ENCODE measurements at places on chromosomes 5 and 9.
A peak's percentile ranks its signal among the peaks of the same experiment; 100 is the strongest.

DNA sequence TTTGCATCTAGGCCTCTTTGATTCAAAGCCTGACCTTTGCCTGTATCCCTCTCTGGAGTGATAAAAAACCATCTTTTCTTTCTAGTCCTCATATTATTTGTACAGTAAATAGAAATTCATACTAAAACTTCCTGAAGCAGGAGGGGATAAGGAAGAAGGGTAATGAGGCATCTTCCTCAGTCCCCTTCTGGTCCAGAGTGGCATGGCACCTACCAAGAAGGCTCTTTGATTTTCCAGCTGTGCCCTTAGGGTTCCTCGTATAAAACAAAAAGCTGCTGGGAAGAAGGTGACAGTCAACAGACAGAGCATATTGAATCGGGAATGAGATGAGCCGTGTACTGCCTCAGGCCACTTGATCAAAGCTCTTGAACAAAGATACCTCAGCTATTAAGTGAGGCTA is 71.9 kb upstream of the SPDL1 start:
- no peak for DNase-seq

- DNase-seq = no peak
Measured at GRCh38 chr9:79287708-79288290, 284.0 kb upstream of the TLE4 start.

GRCh38 chr5:68332080-68332451 is 116.5 kb downstream of the PIK3R1 start:
- no peak for DNase-seq

GRCh38 chr9:79220666-79221065 is 351.1 kb upstream of the TLE4 start:
- DNase-seq = peak; percentile 61

DNA sequence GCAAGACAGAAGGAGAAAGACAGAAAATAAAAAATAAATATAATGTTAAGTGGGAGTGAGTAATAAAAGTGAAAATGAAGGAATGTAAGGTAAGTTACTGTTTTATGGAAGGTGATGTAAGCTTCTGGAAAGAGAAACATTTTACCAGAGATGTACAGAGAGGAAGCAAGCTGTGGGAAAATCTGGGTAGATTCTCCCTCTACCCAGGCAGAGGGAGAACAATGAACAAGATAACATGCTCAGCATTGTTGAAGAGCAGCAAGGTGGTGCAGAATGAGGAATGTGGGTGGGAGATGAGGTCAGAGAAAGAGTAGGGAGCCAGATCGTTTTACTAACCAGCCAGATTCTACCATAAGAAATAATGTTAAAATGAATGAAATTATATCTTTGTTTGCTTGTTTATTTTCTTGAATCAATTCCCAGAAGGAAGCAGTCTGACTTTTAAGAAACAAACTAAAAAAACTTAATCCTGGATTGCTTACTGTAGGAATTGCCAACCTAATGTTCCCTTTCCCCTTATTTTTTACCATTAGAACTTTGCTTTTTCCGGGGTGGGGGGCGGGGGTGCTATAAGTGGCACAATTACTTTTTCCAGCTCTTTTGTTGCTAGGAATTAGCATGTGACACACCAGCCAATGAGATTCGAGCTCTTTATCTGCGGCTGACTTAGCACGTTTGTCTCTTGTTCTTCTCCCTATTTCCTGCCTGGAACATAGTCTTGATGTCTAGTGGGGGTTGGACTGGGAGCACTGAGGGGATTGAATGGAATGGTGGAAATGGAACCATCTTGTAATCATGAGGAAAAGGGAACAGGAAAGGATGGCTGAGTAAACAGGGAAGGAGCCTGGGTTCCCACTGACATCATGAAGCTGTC is 356.7 kb downstream of the TMEM167A start:
- no peak for DNase-seq

GRCh38 chr9:87322840-87323635 is 174.6 kb upstream of the DAPK1 start:
- DNase-seq = peak; percentile 9

- no peak for DNase-seq
Measured at GRCh38 chr9:114193090-114193489, 37.8 kb downstream of the COL27A1 start.

GRCh38 chr5:110401881-110402280 is 324.6 kb downstream of the TMEM232 start:
- peak; percentile 38 for DNase-seq

- DNase-seq = no peak
Measured at GRCh38 chr5:173726846-173727557, 110.6 kb upstream of the BOD1 start.

DNA sequence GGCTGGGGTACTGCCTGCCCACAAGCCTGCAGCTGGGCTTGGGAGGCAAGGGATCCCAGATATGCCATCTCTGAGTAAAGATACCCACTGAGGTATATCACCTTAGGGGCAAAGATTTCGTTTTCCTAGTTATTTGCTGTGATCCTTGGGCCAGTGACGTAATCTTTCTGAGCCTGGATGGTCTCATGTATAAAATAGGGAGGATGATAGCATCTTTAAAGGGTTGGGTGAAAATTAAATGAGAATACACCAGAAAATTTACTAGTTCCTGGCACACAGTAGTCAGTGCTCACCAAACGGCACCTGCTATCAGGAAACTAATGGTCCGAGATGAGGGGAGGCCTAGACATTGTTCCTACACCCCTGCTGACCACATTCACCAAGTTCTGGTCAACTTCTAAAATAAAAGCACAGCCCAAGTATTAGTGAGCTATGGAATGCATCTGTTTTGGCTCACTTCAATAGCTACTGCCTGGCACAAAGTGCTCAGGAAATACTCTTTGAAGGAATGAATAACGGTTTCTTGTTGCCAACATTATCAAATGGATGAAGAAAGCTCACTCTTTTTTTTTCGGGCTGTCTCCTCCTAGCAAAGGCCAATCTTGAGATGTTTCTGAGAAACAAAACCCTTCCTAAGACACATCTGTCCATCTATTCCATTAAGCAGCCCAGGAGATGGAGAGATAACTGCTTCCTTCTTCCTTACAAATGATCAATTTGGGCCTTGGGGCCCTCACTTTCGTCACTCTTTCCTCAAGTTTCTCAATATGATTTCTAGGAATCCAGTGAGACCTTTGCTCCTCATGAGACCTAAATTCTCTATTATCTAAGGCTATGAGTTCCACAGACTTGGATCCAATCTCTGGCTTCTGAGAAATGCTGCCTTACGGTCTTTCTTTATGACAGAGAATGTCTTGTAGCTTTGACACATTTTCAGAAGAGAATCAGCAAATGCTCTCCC is 98.2 kb downstream of the DPYSL3 start:
- no peak for DNase-seq

DNA sequence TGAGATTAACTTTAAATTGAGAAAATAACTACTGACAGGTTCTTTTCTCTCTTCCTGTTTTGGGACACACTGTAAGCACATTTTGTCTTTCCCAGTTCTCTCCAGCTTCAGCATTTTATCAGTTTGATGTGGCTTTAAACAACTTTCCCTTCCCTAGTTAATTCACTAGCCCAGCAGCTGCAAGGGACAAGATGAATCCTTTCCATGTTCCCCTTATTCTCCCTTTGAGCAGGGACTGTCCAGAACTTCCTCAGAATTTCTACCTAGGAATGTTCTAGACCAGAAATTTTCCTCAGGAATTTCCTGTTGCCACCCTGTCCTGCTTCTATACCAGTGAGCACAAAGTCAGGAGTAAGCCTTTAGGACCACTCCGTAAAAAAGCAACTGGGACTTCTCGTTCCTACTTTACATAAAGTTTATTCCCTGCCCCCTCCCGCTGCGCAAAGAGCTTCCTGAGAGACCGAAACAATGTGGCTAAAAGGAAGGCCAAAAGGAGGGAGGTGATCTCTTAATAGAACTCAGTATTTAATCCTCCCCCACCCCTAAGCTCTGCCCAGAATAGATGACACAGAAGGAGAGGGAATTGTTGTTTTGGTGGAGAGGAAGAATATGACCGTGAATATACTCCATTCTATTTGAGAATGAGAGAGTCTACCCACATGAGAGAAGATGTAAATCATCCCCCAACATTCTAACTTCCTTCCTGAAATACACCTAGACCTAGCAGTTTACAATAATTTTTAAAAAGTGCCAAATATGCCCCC is 61.9 kb downstream of the GLIS3 start:
- peak; percentile 47 for DNase-seq

DNA sequence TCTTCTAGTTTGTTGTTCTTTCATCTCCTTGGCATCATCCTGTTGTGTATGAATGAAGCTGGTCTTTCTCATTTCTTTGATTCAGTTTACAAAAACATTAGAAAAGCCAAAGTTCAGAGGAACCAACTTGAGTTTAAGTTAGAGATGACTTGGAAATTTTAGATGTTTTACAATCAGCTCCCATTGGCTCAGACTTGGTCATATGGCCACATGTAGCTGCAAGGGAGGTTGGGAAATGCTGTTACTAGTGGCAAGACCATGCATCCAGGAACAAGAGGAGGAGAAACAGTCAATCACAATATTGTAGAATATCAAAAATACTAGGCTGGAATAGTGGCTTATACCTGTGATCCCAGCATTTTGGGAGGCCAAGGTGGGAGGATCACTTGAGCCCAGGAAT is 19.5 kb downstream of the CARD6 start:
- no peak for DNase-seq

- DNase-seq = no peak
Measured at GRCh38 chr5:159961176-159962160, 45.2 kb downstream of the ADRA1B start.

- DNase-seq = no peak
Measured at GRCh38 chr5:148191010-148191409, 11.8 kb upstream of the SPINK6 start.

DNA sequence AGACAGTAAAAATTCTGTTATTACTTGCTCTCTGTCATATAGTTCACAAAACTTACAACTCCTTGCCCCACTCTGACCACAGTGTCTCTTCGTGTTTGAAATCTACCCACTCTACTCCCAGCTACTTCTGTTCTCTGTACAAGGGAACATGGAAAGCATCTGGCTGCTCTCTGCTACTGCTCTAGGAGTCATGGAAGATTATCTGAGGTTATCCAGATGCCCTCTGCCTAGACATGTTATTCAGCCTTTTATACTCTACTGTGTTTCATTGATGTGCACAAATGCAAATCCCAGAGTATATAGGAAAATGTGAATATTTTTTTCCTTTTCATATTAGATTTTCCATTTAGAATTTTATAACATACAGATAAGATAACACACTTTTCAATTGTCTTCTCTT is 1525.6 kb downstream of the MAT2B start:
- no peak for DNase-seq

- no peak for DNase-seq
Measured at GRCh38 chr5:90878549-90879196, 320.1 kb downstream of the ADGRV1 start.

GRCh38 chr5:134406390-134406789 is 5.3 kb downstream of the CDKN2AIPNL start:
- peak; percentile 46 for DNase-seq

- peak; percentile 21 for DNase-seq
Measured at GRCh38 chr5:53871050-53871449, 310.6 kb downstream of the NDUFS4 start.

DNA sequence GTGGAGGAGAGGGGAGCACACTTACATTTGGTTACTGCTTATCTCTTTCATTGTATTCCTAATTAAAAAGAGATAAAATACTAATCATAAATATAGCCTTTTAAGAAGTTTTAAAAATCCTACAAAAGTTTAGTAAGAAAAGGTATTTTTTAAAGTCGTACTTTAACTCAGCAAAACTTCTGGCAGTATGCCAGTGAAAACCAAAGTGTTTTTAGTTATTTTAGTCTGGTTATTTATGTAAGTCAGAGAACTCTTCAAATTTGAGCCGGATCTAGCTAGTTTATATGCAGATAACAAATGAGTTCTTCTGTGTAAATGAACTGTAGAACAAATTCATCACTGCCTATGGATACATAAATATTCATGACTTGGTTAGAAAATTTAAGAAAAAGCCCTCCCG is 36.5 kb upstream of the ANKDD1B start:
- DNase-seq = no peak

- DNase-seq = no peak
Measured at GRCh38 chr5:157335534-157336422, 69.9 kb downstream of the CYFIP2 start.
